Stimulated activated CD4-positive, alpha-beta T cell treated with anti-CD3 and anti-CD28 coated beads, Interleukin-1b, Interleukin-23, amount 100 ng/mL, for 24 hours (primary cell): ENCODE measurements at places on chromosomes 4 and X.

- DNase-seq = no peak
Measured at GRCh38 chr4:168605411-168605810, 108.6 kb downstream of the PALLD start.

DNA sequence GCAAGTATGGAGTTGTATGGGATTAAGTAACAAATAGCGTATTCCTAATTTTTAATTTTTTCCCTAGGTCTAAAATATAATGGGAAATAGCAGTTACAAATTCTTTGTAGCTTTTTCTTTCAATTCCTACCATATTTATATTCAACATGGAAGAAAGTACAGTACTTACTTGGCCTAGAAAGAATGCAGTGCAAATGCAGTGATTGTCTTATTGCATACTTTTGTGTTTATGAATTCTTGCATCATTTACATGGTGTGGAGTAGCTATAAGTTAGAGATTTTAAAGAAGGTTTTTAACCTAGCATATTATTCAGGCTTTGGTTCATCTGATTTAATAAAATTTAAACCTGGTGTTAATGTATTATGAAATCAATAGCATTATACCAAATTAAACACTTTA, 263.3 kb downstream of the BMPR1B start:
- DNase-seq = no peak

- no peak for DNase-seq
Measured at GRCh38 chr4:140052050-140052449, 101.9 kb downstream of the MAML3 start.

- no peak for DNase-seq
Measured at GRCh38 chr4:2786794-2787229, 6.1 kb upstream of the SH3BP2 start.

DNA sequence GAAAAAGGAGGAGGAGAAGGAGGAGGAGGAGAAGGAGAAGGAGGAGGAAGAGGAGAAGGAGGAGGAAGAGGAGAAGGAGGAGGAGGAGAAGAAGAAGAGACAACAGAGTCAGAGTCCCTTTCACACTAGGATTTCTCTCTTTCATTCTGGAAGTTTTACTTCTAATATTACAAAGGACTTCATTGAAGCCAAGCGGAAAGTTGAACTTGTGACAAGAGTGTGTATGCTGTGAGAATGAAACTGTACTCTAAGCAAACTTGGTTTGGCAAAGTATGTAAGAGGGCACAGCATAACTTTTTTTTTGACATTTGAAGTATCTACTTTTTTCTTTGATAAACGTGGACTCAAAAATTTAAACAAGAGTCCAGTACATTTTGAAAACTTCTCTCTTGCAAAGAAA, 48.0 kb downstream of the CXCL8 start:
- no peak for DNase-seq

GRCh38 chrX:49695276-49696180, at the start of gene PAGE1:
PAGE1 (minus strand) TSS chrX:49695984; CDS start chrX:49694770, 1,214 bp downstream.
- DNase-seq = no peak

DNA sequence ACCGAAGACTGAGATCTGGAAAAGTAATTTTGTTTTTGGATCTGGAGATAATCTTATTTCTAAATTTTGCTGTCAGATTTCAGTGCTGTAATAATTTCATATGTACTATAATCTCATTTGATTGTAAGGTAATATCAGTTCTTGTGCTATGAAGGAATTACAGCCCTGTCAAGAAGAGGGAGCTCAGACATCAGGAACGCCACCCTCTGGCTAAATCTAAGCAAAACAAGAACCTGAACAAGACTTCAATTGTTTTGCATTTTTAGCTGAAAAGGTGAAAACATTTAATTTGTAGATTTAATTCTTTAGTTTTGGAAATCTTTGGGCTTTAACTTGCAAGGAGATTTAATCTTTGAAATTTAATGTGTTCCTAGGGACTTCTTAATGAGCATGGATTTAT, 525.4 kb upstream of the HS3ST1 start:
- no peak for DNase-seq

DNA sequence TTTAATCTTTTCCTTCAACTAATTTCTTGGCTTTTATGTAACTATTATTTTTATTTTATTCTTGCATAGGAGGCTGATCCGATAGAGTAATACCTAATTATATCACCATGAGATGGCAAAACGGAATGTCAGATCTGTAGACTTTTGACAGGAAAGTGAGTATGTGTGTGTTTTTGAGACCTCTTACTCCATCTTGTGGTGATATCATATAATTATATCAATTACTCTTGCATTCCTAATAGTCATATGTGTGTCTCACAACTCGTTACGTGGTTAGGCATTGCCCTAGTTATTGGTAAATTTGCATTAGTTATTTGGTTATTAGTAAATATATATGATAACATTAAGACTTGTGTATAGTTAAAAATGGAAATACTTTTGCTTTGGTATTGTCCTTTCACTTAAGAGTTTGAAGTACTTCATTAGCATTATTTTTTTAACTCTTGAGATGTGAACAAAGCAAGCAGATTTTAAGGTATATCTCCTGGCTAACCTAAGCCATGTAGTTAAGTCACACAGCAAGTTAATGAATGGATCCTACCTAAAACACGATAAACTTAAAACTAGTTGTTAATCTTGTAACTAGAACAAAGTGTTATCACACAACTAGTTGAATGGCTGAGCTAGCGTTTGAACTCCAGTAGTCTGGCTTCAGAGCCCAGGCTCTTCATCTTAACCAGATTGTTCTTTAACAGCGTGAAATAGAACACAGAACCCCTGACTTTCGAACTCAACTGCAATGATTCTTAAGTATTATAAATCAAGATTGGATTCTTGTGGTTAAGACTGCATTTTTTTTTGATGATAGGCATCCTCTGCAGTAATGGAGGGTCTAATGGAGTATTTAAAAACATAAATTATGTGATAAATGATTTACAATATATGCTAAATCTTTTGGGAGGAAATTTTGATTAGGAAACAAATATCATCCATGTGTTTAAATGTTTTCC, 67.1 kb downstream of the PGRMC2 start:
- no peak for DNase-seq

DNA sequence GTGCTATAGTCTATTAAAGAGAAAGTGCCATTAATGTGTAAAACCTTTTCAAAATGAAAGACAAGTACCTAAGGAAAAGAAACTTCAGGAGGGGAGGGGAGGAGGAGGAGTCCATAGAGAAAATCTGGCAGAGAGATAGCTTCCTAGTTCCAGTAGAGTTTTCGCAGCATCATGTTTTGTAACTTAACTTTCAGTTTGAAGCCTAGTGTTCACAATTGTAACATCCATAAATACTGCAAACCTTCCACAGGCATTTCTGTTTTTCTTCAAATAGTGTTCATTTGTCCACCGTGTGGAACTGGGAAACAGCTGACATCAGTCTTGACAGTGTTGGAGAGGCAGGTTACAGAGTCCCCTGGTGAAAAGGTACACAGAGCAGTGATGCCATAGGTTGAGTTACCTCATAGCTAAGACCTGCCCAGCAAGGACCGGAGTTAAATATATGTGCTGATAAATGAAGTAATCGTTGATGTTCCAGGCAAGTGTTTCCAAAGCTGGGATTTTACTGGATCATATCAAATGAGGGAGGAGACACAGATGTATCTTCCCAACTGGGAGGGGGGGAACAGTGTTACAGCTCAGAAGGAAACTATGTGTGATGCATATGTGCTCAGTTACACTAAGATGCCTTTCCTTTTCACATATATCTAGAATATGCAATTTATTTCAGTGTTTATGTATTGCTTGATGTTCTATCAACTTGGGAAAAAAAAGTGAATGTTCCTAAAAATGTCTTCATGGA, 369.5 kb upstream of the FAM241A start:
- no peak for DNase-seq

DNA sequence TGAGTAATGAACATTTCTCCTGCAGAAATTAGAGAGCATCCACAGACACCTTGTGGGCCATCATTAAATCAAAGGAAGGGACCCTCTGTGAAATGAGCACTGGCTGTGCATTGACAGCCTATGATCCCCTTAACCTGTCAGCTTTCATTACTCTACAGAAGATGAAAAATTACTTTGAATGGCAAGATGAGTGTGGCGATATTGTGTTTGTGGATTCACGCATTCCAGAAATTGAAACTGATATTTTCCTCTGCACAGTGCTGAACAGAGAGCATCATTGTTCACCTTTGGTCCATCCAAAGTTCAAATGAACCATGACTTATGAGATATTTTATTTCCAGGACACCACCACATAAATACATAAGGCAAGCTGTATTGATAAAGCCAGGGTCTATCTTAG, 374.8 kb upstream of the ANXA10 start:
- no peak for DNase-seq

- DNase-seq = no peak
Measured at GRCh38 chr4:169184236-169184635, 86.5 kb downstream of the SH3RF1 start.

DNA sequence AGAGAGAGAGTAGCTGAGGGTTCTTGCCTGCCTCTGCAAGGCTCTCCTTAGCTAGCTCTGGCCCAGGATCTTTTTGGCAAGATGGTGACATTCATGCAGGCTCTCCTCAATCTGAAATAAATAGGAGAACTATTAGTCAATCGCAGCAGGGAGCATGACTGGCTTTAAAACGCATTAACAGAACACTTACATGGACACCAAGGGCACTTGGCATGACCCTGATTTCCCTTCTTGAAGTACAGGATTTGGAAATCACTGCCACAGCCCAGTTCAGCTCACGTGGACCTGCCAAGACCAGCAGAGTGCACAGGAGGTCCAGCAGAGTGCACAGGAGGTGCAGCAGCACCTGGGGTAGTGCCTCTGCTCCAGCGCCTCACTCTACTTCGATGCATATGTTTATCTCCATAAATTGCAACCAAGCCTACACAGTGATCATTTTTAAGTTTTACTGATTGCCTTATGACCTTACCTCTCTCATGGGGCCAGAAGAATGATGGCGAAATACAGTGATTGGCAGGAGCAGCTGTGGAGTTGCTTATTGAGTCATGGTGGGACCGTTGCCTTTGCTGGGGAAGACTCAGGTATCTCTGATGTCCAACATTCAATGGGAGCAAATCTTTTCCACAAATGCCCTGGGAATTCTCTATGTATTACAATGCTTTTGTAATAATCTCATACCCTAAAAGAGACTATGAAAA, 122.4 kb downstream of the SYNPO2 start:
- no peak for DNase-seq

GRCh38 chr4:143399113-143399949, 62.7 kb downstream of the GAB1 start:
- no peak for DNase-seq

DNA sequence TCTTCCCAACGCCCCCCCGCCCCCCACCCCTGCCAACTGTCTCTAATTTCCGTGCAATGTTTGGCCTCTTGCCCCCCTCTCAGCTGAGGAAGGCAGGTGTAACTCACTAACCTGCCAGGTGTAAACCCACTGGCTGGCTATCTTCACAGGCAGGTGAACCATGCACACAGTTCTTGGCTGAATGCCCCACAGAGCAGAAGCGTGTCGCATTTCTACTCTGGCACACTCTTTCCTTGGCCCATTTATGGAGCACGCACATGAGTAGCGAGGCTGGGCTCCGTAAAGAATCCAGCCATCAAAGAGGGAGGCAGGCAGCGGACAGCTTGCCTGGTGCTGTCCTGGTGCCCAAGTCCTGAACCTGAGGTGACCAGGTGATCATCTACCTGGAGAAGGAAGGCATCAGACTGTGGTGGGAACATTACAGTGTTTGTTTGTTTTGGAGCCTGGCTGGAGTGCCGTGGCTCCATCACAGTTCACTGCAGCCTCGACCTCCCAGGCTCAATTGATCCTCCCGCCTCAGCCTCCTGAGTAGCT, 39.2 kb upstream of the CRMP1 start:
- no peak for DNase-seq

DNA sequence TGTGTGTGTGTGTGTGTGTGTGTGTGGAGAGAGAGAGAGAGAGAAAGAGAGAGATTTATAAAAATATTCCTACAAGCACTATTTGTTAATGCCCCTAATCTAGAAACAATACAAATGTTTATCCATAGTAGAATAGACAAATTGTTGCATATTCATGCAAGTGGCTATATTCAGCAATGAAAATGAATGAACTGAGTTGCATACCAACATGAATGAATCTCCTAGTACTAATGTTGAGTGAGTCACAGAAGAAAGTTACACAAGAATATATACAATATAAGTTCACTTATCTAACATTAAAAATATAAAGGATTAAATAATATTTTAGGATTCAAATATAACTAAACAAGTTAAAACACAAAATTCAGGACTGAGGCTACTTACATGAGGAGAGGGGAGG, 456.8 kb upstream of the AMOT start:
- DNase-seq = no peak

GRCh38 chrX:23788521-23788920, 5.5 kb downstream of the SAT1 start:
- DNase-seq = no peak

GRCh38 chr4:82469791-82470345, 39.5 kb downstream of the ENOPH1 start:
- DNase-seq = no peak

DNA sequence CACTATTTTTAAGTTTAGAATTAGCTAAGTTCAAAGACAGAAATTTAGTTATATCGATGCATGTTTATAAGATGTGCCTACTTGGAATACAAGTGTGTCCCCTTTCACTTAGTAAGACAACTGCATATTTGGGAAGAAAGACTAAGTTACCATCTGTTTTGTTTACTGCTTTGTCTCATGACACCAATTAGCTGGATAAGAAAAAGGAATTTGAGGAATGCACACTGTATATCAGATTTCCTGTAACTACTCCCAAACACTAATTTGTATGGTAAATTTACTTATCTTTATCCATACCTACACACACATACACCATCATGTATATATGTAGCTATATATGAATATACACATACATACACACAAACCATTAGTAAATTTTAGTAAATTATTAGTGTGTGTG, 1442.8 kb upstream of the IGFBP7 start:
- DNase-seq = no peak

GRCh38 chr4:69764311-69764710, 3.9 kb upstream of the SULT1B1 start:
- no peak for DNase-seq
